ENCODE measurements at places on chromosomes 6 and 20.

- DNase-seq, result no peak
Observed at GRCh38 chr6:85125526-85125925, 324.4 kb upstream of the NT5E start.

DNA sequence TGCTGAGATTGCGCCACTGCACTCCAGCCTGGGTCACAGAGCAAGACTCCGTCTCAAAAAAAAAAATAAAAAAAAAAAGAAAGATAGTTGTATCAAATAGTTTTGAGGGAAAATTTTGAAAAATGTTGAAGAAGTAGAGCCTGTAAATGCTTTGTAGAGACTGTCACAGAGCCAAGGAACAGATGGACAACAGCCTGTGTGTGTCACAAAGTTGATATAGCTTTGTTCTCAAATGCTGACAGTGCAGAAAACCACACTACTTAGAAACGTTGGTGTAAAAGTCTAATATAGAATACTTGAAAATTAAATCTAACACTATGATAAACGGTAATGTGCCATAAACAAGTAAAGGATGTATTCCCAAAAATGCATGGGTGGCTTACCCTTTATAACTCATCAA is 25.4 kb downstream of the PTK7 start:
- no peak for DNase-seq

DNA sequence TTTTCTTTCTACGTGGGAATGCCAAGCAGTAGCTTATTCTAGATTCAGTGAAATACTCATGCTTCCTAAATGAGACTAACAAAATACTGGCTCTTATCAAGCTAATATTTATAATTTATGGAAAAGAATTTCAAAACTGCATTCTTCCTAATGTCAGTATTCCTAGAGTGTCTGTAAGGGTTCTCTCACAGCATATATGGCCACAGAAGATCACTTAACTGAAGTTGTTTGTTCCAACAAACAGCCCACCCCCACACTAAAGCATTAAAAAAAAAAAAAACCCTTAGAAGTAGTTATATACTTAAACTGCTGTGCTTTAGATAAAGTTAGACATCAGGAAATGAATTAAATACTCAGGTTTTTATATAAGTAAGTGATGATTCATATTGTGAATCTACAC is 247.7 kb upstream of the HSF2 start:
- DNase-seq, result no peak

DNA sequence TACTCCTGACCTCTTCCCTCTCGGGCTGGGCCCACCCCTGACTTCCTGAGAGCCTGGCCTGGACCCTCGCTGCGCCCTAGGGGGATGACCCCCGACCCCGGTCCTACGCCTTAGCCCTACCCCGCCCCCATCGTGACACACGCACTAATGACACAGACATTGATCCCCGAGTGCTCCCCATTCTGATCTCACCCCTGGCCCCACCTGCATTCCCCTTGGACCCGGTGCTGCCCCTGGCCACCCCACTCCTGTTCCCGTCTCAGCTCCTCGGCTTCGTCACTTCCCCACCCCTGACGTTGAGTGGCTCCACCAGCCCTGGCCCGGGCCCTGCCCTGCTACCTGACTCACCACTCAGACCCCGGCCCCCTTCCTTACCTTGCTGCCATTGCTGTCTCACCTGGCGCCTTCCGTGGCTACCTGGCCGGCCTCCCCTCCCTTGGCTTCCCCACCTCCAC is 12.1 kb downstream of the RBCK1 start:
- DNase-seq, result no peak

- no peak for DNase-seq
Observed at GRCh38 chr6:162344646-162345010, 382.9 kb downstream of the PRKN start.

DNA sequence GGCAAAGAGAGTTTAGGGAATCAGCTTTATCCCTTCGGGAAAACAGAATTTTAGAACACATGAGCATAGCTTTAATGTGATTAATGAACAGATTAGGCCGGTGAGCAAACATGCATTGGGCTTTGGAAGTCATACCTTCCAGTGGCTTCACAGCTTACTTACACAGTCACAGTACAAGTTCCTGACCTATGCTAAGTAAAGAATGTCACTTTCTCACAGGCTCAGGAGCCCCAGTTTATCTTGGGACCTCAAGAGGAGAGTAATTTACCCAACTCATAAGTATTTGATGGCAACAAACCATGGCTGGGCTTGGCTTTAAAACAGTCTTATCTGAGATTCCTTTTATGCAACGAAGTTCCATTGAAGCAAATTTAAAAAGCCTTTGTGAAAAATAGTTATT is 195.9 kb downstream of the AKAP7 start:
- DNase-seq, result no peak

GRCh38 chr20:19141998-19142397 is 70.4 kb upstream of the SLC24A3 start:
- DNase-seq, result no peak

DNA sequence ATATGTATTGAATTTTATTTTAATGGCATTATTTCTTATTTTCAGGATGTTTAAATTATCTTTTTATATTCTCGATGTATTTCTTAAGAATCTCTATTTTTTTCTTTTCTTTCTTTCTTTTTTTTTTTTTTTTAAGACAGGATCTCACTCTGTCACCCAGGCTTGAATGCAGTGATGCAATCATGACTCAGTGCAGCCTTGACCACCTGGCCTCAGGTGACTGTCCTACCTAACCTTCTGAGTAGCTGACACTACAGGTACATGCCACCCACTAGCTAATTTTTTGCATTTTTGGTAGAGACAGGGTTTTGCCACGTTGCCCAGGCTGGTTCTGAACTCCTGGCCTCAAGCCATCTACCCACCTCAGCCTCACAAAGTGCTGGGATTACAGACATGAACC is 143.8 kb upstream of the LAMA2 start:
- DNase-seq, result no peak

GRCh38 chr6:22424196-22424595 is 127.4 kb upstream of the PRL start:
- no peak for DNase-seq

GRCh38 chr20:46200582-46201570 is 82.8 kb downstream of the CD40 start:
- DNase-seq, result no peak

DNA sequence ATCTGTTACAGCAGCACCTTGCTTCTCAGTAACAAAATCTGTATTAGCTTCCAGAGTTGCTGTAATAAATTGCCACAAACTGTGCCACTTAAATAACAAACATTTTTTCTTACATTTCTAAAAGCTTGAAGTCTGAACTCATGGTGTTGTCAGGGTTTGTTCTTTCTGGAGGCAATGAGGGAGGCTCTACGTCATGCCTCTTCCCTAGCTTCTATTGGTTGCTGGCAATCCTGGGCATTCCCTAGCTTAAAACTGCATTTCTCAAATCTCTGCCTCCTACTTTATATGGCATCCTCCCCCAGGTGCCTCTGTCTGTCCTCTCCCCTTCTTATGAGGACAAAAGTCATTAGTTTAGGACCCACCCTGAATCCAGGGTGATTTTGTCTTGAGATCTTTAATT is 41.6 kb upstream of the TMEM244 start:
- DNase-seq, result no peak

- DNase-seq, result no peak
Observed at GRCh38 chr20:278181-278580, 12.4 kb downstream of the C20orf96 start.

DNA sequence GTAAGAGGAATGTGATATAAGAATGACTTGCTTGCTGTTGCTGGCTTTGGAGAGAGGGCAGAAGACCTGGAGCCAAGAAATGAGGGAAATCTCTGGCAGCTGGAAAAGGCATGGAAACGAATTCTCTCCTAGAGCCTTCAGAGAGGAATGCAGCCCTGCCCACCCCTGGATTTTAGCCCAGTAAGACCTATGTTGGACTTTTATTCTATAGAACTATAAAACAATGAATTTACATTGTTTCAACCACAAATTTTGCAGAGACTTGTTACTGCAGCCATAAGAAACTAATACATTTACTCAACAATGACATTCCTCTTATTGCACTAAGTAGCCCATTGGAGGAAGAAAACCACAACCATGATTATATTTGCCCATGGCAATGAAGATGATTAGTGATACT is 39.5 kb upstream of the PREP start:
- no peak for DNase-seq

DNA sequence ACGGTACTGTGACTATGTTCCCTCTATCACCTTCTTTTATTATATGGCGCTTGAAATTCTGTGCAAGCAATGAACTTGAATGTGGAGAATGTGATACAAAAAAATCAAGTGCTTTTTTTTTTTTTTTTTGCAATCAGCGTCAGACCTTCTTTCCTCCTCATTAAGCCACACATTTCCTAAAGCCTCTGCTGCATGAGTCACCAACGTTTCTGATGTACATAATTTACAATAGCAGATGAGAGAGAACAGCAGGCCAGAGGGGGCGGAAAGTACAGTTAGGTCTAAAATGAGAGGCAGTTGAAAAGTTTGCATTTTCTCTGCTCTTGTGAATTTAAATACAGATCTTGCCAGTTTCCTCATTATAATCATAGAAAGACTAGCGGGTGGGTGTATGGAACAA is 114.6 kb upstream of the RIPOR2 start:
- DNase-seq, result no peak

DNA sequence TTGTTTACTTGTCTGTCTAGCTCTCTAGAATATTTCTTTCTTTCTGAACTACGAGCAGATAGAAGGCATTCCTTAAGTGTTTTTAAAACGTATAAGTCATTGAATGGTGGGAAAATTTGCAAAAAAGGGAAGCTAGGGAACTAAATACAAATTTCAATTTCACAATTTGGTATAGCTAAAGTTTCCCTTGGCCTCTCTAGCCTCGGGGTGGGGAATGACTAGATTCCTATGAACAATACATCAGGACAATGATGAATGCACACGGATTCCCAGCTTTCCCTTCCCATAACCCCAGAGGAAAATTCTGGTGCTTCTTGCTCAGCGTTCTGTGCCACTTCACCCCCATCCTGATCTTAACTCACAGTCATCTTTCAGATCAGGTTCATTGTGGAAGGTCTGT is 113.3 kb upstream of the ASF1A start:
- DNase-seq, result no peak

DNA sequence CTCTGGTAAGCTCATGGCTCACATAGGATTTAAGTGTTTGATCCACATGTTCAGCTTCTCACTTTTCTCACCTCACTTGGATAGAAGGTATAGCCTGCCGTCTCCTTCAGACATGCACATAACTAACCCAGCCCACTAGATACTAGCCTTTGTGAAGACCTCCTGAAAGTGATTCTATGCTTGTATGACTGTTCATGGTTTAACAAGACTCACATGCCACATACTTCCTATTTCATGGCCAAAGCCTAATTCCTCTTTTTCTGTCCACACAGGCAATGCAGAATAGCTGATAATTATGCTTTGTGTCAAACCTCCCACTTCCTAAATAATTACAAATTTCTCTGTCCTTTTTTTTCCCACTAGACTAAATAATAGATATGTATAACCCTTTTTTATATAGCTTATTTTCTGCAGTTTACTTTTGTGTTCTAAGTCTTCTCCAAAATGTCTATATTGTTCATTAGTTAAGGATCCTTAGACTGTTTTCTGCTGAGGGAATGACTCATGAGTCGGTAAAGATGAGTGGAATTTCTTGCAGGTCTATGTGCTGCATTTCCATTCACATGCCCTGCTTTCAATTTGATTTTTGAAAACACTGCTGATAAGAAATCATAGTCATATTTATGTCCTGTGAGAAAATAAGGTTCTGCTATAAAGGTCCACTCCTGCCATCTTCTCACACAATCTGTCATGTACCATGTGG is 43.0 kb downstream of the HDDC2 start:
- DNase-seq, result no peak

- no peak for DNase-seq
Observed at GRCh38 chr6:30258204-30258603, 45.0 kb upstream of the TRIM26 start.
